Activated CD4-positive, alpha-beta T cell treated with anti-CD3 and anti-CD28 coated beads for 36 hours (primary cell): ENCODE measurements at places on chromosomes 5 and 9.

DNA sequence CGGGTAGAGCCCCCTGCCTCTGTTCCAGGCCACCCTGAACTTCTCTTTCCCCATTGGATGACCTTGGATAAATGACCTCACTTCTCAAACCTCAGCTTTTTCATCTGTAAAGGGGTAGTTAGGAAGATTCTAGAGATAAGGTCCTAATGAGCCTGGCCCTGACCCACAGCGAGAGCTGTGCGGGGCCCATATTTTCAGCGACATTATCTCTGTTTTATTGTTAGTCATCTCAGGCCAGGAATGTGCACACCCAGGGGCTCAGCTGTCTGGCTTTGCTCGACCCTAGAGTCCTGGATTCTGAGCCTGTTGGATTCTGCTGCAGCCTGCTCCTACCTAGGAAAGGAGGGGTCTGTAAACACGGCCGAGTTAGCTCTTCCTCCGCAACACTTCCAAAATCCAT, 81.2 kb upstream of the LMX1B start:
- DNase-seq: no peak

DNA sequence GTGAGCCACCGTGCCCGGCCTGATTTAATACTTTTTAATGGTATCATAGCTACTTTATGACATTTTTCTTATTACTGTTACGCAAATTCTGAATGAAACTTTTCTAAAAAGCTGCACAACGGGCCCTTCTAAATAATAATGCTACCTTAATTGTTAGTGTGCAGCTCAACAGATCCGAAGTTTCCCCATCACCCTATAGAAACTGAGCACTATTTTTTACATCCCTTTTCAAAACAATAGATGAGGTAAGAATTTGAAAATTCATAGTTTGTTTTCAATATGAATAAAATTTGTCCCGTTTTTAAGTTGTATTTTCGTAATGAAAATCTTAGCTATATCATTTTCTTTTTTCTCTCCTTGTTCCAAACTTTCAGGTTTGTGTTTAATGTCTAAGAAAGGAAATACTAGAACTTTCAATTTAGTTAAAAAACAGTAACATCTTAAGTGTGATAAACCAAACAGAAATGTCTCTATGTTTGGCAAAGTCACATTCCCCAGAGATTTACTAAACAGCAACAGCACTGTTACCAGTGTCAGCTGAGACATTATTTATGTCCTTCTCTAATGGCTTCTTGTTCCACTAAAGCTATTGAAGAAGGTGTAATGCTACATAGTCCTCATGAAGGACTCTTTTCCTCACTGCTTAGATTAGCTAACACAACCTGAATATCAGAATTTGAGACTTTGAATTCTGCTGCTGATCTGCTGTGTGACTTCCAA, 22.9 kb downstream of the KIF2A start:
- no peak for DNase-seq

DNA sequence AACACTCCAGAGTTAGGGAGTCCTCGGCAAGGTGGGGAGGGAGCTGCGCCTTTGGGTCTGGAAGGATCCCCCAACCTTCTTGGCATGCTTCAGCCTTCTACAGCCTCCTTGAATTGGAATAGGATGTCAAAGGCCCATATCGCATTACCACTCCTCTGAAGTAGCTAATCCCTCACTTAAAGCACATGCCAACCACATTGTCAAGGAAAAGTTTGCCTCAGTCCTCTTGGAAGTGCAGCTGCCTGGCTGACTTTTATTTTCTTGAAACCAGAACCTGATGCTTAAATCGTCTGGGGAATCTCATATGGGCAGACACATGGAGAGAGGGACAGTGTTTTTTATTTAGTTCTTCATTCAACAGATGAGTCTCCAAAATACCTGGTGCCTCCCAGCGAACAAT, 14.5 kb downstream of the CXCL14 start:
- no peak for DNase-seq

DNA sequence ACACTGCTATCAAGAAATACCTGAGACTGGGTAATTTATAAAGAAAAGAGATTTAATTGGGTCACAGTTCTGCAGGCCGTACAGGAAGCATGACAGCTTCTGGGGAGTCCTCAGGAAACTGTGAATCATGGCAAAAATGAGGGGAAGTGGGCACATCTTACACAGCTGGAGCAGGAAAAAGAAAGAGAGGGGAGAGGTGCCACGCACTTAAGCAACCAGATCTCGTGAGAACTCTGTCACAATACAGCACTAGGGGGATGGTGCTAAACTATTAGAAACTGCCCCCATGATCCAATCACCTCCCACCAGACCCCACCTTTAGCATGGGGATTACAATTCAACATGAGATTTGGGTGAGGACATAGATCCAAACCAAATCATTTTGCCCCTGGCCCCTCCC, 105.5 kb upstream of the CPLX2 start:
- peak; percentile 20 for DNase-seq

DNA sequence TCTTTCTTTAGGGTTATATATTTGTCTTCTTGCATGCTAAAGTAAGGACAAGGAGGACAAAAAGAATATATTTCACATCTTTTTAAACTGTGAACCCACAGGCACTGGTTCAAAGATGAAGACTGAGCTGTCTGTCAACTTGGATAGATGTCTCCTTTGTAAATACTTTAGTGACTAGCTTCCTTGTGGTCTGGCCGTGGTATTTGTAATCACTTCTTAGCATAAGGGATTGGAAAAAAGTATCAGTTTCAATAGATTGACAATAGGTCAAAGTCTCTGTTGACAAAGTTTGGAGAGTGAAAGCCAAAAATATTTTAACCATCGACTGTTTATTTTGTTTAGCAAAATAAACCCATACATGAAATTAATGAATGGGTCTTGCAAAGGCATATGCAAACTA, 91.4 kb downstream of the TMEM167A start:
- DNase-seq: no peak

DNA sequence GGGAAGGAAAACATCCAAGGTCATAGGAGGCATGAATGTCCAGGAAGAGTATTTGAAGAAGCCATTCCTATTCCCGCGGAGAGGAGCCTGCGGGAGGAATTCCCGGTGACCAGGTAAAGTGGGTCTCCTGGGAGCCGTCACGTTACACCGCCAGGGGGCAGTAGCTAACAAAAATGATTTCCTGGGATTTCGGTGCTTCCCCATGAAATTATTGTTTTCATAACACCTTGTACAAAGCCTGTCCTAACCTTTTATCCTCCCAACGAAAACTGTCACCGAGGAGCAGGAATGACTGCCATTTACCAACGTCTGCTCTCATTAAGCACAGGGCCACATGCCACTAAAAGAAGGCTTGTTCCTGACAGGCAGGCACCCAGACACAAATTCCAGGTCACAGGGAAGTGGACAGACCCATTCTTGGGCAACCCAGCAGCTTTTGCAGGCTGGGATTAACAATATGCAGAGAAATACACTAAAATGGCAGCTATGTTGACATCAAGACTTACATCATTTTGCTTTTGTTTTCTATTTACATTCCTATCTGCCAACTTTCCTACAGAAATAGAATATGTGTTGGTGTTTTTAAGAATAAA, 41.2 kb upstream of the CTSL start:
- no peak for DNase-seq

DNA sequence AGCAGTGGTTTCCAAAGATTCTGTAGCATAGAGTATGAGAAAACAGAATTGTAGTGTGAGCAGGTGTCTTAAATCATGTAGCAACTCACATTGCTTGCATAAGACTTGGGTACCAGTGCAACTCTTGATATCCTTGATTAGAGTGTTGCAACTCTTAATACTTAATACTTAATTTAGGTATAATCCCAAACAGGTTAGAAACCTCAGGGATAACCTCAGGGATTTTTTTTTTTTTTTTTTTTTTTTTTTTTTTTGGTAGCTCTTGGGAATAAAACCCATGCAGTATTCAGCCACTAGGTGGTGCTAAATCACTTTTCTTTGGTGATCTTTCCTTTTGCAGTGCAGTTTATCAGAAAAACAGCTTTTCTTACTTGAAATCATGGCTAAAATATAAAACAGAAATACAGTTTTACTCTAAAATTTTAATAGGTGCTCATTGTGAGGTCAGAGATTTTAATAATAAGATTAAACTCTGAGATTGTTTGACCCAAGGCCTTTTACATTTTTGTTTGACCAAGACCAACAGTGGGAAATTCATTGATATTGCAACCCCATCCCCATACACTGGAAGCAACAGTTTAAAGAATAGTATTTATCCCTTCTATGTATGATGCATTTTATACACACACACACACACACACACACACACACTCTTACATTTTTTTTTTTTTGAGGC, 55.3 kb downstream of the ERAP1 start:
- peak; percentile 36 for DNase-seq

DNA sequence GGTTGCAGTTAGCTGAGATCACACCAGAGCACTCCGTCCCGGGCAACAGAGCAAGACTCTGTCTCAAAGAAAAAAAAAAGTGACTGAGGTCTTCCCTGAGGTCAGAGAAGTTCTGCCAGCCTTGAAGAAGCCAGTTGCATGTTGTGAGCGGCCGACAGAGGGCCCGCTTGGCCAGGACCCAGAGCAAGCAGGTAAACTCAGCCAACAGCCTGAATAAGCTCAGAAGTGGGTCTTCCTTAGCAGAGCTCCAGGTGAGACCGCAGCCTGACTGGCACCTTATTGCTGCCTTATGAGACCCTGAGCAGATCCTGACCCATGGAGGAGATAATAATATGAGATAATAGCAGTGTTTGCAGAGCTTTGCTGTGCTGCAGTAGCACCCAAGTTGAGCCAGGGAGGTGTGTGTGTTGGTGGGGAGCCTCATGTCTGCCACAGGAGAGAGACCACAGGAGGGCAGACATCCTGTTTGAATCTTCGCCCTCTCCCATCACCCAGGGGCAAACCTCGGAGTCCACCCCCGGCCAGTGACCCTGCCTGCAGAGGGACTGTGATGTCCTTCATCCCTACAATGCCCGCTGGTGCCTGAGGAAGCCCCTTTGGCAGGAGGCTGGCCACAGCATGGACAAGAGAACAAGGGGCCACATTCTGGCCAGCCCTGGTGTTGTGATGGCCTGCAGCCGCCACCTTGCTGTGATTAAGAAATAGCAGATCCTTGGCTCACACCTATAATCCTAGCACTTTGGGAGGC, 10.8 kb upstream of the BARX1 start:
- no peak for DNase-seq

DNA sequence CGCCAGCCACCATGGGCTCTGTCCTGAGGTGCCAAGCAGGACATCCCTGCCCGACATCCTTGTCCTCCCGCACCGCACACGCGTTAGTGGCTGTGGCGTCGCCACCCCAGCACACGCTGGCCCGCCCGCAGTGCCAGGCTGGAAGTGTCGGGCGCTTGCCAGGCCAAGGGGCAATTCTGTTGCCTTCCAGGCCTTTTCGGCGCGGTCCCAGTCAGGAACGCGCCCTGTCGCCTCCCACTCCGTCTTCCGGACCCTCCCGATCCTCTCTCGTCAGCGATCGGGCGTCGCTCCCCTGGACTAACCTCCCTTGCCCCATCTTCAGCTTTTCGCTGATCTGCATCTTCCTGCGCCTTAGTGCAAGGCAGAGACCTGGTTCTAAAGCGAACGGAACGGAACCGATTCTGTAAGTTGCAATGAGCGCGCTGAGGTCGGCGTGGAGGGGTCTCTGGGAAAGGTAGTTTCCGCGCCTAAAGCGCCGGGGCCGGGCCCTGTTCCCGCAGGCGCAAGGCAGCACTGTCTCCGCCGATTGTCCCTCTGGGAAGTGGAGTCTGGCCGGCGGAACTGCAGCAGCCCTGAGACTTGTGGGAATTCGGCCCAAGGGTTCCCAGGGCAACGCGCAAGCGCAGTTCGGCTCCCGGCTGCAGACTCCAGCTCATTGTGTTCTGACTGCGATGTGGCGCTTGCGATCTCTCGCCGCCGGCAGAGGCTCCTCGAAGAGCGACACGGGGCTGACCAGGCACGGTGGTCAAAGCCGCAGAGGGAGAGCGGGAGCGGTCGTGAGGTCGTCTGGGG, at the start of gene ZNF454:
TSS of gene ZNF454 (plus strand) at position 630 of the 792 bp plus-strand sequence. CDS start 1,594 bp downstream, outside the sequence.
- DNase-seq: no peak

DNA sequence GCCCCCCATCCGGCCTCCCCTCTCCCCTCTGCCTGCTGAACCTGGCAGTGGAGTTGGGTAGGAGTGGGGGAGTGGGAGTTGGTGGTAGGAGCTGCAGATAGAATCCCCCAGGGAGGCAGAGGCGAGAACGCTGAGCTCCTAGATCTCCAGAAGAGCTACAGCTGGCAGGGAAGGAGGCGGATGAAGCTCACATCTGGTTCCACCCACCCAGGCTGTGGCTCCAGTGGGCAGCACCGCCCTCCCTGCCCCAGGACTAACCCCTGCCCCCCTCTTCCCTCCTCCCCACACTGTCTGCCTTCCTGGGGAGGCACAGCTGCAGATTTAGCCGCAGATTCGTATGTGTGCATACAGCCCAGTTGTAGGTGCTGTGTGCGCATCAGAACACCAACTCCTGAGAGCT, 34.2 kb downstream of the C9orf50 start:
- no peak for DNase-seq

DNA sequence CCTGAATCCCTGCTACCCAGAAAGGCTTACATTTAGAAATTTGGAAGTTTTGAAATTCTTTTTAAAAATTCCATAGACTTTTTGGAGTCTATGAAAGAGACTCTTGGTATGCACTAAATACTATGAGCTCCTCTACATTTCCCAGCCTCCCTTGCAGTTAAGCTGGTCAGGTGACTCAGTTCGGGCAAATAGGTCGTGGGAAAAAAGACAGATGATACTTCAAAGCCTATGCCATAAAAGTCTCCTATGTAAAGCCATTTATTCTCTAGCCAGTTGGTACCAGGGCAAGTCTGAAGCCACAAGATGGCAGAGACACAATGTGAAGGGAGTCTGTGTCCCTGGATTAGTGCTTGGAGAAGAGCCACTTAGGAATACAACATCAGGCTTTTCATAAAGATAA, 101.8 kb downstream of the BOD1 start:
- no peak for DNase-seq

DNA sequence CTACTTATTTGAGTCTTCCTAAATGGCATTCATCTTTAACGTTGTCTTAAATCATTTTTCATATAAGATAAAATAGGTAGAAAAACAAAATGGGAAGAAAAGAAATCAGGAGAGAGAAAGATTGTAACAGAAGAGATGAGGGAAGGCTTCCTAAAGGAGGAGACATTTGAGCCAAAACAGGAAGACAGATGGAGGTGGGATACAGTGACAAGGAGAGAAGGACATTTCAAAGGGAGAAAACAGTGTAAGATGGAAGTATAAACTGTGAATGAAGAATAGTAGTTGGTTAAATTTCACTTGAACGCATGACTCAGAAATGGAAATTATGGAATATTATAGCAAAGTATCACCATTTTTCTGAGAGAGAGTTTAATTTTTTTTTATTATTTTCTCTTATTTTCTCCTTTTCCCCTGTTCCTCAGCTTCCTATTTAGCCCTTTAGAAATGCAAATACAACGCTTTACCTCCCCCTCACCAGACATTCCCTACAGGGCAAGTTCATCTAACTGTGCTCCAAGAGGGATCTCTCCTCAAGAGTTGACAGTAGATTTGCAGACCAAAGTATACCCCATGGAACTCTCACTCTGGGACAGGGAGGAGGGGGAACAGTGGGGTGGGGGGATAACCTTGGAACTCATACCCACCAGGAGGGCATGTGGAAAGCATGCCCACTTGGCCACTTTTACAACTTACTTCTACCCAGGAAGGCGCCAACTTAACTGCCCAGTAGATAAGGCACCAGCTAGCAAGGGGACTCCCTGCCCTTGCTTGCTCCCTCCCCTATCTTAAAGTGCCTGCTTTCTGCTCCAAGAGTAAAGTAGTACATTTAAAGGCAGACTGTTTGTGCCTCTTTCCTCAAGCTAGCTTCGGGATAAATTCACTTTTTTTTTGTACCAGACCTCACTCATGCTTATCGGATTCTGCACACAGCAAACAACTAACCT, 304.7 kb upstream of the POU5F2 start:
- no peak for DNase-seq

GRCh38 chr5:28822071-28822470, 1783.7 kb upstream of the CDH9 start:
- no peak for DNase-seq

GRCh38 chr5:1497242-1497777, 26.4 kb downstream of the LPCAT1 start:
- DNase-seq: no peak
